Hair follicle dermal papilla cell (primary cell): ENCODE measurements at places on chromosomes 7 and 10. TPM values are rescaled to one million over a fixed set of nuclear protein-coding genes. Genes with fewer than 3 reads are reported as not detected.

Gene IFIT5
- total RNA-seq: 50.6 and 54.8 TPM in 2 replicates

Gene FEZF1
- not detected in 2 replicates for total RNA-seq

Gene SPDYE5
- total RNA-seq: 0.12 TPM in 1 of 2 replicates, not detected in the other

Gene ZNF777
- 12.3 and 12.6 TPM in 2 replicates for total RNA-seq

Gene MYO1G
- total RNA-seq: 0.12 and 0.16 TPM in 2 replicates

Gene C7orf57
- total RNA-seq: 0.24 TPM in 1 of 2 replicates, not detected in the other

Gene CCL24
- not detected in 2 replicates for total RNA-seq

Gene ARL3
- 5.0 TPM in 2 replicates for total RNA-seq

Gene TET1
- total RNA-seq: 9.2 and 14.3 TPM in 2 replicates

Gene DOCK4
- total RNA-seq: 55.7 and 65.7 TPM in 2 replicates

Gene PTER
- total RNA-seq: 11.5 and 16.9 TPM in 2 replicates

Gene CYP26C1
- under 0.01 and 0.16 TPM in 2 replicates for total RNA-seq

Gene TUBB8
- total RNA-seq: not detected in 2 replicates

Gene IL15RA
- 3.0 and 3.4 TPM in 2 replicates for total RNA-seq

Gene TBXAS1
- total RNA-seq: 0.12 and 0.32 TPM in 2 replicates

Gene EFCAB10
- 0.32 TPM in 1 of 2 replicates, not detected in the other for total RNA-seq

Gene OPN1SW
- not detected in 2 replicates for total RNA-seq

Gene RSPH10B
- total RNA-seq: not detected in 2 replicates

Gene CLEC5A
- not detected in 2 replicates for total RNA-seq

Gene CLCN1
- total RNA-seq: under 0.01 TPM in 1 of 2 replicates, not detected in the other

Gene FMC1
- 4.6 and 5.4 TPM in 2 replicates for total RNA-seq

Gene GBF1
- total RNA-seq: 58.5 and 67.0 TPM in 2 replicates

Gene CTAGE6
- total RNA-seq: 0.65 and 0.97 TPM in 2 replicates

Gene OR2A5
- total RNA-seq: not detected in 2 replicates

Gene PLXDC2
- 3.0 and 6.7 TPM in 2 replicates for total RNA-seq

Gene TSPAN12
- 1.1 and 2.1 TPM in 2 replicates for total RNA-seq

Gene EGFR
- 58.7 and 63.6 TPM in 2 replicates for total RNA-seq
